ENCODE measurements at places on chromosomes 13 and 19.
A peak's percentile ranks its signal among the peaks of the same experiment; 100 is the strongest.

GRCh38 chr13:63041640-63042414 lies 1626.2 kb upstream of the PCDH20 start:
- DNase-seq, result no peak

DNA sequence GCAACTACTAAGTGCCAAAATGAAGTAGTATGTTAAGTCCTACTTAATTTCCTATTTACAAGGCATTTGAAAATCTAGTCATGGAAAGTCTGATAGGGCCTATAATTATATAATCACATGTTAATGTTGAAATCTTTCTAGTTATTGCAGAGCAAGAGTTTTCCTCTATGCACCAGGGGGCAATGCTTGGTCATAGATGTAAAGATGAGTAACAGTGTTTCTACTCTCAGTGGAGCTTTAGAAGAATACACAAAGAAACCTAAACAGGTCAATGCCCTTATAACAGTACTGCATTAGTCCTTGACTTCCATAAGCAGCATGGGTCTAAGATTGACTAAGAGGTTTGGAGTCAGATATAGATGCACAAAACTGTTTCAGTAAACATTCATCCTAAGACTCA lies 218.7 kb downstream of the KCTD12 start:
- peak; percentile 14 for DNase-seq

DNA sequence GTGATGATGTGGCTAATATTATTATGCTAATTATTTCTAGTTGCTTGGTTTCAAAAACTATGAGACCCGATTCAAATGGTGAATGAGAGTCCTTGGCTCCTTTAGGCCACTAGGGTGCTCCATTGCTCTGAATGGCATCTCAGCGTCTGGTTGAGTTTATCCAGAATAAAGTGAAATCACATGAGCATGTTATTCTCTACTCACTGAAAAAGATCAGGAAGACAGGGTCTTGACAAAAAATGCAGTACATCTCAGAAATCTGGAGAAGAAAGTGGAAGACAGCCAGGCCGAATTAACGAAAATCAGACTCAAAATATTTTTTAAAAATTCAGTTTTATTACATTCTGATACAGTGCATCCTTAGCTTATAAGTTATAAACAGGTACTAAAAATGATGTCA lies 516.2 kb downstream of the MYO16 start:
- DNase-seq, result peak; percentile 52

DNA sequence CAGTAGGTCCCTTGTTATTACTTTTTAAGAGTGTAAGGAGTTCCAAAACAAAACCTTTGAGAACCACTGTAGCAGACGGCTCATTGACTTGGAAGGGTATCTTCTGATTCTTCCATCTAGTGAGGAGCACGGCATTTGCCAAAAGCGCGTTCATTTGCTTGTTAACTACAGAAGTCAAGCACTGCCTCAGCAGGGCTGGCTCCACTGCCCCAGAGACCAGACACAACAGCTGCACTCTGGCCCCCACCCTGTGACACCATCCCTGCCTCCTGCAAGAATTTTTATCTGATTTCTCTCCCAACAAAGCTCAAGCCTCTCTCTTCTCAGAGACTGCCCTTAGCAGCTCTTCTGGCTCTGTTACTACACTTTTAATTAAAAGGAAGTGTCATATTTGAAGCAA lies 20.7 kb upstream of the XPO4 start:
- DNase-seq, result no peak

DNA sequence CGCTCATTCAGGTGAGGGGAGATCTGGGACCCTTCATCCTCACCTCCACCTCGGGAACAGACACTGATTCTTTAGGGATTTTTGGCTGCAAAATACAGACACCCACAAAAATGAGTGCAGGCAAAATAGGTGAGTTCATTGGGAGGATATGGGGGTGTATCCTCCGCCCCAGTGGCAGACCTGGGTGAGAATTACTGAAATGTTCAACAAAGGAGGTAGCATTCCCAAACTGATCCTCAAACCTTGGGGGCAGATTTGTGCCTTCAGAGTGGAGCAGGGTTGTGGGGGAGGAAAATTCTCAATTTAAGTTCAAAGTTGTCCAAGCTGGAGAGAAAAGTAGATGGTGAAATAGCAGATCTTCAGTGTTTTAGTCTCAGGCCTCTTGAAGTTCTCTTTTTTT lies 31.3 kb upstream of the SIN3B start:
- DNase-seq, result no peak

DNA sequence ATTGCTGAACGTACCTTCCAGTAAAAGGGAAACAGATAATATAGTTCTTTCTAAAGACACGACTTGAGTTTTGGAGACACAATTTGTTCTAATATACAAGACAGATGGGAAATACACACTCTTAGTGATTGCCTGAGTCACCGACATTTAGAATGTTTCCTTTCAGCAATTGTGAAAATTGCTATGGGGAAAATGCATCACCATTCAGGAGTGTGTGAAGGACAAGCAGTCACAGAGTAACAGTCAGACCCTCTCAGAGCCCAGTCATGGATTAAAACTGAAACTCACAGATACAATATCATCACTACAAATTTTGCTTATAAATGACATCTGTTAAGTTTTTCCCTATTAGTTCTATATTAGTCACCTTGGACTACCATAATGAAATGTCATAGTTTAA lies 286.1 kb downstream of the SPRY2 start:
- no peak for DNase-seq

GRCh38 chr13:114064450-114065140 lies 67.8 kb downstream of the RASA3 start:
- DNase-seq, result peak; percentile 74

DNA sequence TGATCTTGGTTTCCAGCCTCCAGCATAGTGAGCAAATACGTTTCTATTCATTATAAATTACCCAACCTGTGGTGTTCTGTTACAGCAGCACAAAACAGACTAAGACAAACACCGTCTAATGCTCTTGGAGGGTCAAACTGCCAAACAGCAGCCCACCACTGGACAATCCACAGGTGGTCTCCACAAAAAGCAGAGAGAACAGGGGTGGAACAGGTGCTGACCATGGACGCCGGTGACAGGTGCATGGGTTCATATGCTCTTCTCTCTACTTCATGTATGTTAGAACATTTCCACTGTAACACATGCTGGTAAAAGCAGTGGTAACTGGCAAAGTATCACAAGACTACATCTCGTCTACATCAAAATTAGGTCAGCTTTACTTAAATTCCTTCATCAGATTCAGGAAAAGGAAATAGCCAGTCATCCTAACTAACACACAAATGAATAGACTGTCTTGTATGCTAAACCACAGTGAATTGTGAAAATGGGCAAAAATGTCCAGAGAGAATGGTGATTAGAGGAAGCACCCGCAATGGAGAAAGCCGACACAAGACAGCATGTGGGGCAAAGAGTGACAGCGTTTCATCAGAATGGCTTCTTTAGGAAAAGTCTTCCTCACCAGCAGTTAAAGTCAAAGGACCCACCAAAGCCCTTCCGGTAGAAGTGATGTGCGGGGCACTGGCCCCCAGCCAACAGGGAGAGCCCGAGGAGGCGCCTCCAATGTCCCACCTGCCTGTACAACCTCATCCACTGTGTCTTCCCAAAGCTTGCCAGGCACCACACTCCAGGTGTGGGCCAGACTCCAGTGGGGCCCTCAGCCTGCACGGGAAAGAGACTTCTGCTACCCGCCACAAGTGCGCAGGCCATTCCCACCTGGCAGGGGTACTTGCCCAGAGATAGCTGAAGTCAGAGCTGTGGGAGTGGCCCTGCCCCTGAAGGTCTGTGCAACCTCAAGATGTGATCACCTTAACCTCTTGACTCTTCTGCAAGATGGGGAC lies 6.5 kb downstream of the CARS2 start:
- peak; percentile 39 for DNase-seq

- peak; percentile 45 for DNase-seq
Measured at GRCh38 chr13:28574617-28575142, 79.8 kb upstream of the FLT1 start.

DNA sequence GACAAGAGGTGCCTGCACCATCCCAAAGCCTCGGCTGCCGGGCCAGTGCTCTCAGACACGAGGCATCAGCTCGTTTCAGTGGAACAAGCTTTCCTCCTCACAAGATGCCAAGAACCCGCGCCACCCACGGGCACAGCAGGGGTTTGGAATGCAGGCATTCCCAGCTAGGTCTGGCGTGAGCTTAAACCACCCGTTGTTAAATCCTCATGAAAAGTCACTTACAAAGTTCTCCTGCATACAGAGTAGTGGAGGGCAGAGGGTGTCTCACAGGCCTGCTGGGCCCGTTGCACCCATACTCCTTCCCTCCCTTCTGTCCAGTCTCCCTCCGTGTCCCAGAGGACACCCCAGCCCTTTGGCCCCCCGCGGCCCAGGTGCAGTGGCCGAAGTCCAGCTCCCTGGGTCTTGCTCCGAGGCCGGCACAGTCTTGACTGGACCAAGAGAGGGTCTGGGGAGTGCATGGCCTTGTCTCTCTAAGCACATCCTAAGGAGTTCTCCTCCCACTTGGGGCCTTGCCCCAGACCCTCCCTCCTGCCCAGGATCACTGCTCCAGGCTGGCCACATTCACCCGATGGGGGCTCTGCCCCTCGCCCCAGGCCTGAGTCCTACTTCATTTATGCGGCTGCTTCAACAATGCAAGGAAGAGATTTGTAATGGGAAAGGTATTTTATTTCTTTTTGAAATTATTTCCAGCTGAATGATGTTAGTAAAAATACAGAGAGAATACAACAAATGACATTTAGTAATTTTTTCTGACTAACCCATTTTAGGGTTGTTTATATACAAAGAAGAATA lies 35.2 kb upstream of the GRTP1 start:
- DNase-seq, result no peak

DNA sequence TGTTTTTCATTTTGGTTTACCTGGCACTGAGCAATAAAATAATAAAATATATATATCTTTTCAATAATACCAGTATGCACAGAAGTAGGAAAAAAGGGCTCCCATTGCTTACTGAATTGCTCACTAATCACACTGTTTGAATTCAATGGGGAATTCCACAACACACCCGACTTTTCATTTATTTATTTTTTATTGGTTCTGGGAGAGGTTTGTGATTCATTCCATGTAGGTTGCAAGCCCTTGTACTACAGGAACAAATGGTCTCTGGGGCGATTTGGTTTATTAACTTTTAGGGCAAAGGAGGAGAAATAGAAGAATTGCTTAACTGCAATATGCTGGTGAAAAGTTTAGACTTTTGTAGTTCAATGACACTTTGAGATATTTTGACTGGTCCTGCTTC lies 207.4 kb downstream of the DCT start:
- DNase-seq, result no peak

DNA sequence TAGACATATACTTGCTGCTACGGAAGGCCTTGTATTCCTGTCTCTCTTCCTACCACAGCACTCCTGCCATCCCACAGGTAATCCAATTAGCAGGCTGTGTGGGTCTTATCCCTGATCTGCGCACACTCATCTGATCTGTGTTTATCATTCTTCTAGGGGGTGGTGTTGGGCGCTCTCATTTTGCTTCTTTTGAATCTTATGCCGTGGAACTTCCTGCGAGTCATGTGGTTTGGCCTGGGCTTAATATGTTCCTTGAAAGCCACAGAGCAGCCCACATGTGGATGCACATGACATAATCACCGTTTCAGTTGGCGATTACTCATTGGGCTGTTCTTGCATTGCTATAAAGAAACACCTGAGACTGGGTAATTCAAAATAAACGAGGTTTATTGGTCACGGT lies 7.5 kb downstream of the RASA3 start:
- DNase-seq, result no peak

DNA sequence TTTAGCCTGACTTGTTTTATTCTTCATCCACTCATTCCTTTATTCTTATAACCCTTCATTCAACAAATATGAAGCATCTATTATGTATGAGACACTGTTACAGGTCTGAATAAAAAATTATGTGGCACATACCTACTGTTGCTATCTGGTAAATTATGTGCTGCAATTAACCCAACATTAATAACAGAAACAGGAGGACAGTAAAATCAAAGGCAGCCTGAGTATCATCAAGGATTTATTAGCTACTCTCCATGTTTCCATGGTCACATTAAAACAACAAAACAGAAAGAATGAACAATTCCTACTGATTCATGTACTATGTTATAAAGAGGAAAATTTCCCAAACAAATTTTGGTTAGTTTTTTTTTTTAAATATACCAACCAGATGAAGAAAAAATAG lies 43.9 kb downstream of the RAP2A start:
- DNase-seq, result no peak

DNA sequence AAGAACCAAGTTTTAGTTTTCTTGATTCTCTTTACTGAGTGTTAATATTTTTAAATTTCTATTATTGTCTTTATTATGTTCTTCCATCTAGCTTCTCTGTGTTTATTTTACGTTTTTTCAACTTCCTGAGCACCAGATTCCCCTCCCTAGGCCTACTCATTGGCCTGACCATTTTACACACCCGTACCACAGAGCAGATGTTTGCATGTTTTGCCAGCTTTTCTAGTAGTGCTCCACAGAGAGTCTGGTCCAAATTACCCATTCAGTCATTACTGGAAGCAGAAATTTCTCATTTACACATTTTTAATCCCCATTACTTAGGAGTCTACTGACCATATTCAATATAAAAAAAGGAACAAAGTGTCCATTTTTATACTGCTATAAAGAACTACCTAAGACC lies 66.9 kb downstream of the ING1 start:
- DNase-seq, result no peak

DNA sequence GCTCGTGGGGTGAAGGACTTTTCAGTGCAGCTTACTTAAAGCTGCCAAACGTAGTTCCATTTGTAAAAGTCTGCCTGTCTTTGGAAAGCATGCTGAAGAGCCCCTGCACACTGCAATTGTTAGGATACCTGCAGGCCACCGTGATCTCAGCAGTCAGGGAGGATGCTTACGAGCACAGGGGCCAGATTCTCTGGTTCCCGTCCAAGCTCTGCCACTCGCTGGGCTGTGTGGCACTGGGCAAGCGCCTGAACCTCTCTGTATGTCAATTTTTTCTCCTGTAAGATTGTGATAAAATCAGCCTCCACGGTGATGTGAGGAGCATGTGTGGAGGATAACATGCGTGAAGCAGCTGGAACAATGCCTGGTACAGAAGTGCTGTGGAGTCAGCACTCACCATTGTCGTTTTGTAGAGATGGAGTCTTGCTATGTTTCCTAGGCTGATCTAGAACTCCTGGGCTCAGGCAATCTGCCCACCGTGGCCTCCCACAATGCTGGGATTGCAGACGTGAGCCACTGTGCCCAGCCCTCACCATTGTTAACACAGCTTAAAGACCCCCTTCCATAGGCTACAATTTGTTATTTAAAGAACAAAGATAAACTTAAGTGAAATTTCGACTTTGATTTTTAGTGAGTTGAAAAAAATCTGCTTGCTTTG lies 3.5 kb downstream of the ADPRHL1 start:
- no peak for DNase-seq
